ENCODE measurements at places on chromosomes 3 and 15.

DNA sequence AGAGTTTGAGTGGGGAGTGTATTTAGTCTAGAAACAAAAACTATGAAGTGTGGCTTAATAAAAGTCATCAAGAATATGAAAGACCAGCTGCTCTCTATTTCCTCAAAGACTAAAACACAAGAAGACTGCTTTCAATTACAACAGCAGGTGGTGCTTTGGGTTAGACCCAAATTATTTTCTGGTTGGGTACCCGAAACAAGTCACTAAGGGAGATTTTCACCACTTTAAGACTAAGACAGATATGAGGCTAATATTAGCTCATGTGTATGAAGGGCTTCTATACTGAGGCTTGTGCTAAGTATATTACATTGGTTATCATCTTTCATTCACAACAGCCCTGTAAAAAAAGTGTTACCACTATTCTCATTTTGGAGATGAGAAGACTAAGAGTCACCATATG lies 43.1 kb downstream of the COL8A1 start:
- no peak for DNase-seq

DNA sequence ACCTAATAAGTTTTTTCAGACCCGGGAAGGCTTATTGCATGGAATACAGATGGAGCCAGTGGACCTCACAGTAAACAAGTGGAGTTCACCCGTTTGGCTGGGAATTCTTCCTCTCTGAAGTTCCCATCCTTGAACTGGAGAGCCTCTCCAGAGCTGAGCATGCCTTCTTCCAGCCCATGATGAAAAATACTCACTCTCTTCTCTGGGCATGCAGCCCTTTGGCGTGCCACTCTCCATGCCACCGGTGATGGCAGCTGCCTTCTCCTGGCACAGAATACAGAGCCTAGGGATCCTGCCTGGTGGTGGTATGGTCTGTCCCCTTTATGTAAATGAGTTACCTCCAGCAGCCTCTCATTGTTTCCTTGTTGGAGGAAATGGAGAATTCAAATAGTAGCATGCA lies 150.8 kb downstream of the LEKR1 start:
- no peak for DNase-seq

DNA sequence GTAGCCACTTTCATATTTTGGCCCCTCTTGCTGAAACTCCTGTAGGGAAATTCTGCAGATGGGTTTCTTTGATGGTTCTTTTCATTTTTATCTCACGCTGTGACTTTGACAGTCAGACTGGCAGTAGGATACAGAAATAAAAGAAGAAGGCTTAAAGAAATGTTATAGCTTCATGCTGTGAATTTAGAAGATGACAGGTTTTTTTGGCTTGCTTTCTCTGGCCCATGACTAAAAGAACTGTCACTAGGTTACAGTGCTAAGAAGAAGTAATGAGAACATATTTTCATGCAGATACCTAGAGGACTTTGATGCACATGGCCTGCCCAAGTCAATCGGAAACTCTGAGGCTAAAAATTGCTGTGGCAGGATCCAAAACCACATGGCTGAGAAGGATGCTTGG lies 334.5 kb downstream of the EPHA6 start:
- DNase-seq = no peak

- no peak for DNase-seq
Observed at GRCh38 chr3:150062492-150062891, 91.8 kb upstream of the PFN2 start.

DNA sequence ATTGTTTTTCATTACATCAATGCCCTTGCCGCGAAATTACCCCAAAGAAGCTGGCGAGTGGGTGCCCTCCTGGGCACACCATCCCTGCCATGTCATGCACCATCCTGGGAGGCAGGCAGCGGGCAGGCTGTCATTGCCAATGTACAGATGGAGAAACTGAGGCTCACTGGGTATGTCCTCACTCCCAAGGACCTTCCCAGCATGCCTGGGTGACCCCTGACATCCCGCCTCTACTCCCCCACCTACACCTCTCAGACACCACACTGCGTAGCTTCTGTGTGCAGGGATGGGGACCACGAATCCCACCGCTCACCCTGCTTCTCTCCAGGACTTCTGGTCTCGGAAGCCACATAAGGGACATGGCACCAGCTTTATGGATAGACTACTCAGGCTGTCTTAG lies 41.0 kb upstream of the SLC41A3 start:
- no peak for DNase-seq

- DNase-seq = no peak
Observed at GRCh38 chr3:43995547-43996378, 245.9 kb upstream of the TOPAZ1 start.
